Tibial nerve (tissue), 4 donors: ENCODE measurements at places on chromosomes 6 and 20. TPM values are rescaled to one million over a fixed set of nuclear protein-coding genes. Genes with fewer than 3 reads are reported as not detected.

Gene ENTPD6
- total RNA-seq: 114 TPM

Gene LCA5
- total RNA-seq: 15.7 TPM

Gene PI3
- not detected for total RNA-seq

Gene BPI
- not detected for total RNA-seq

Gene PSMB8
- total RNA-seq: 39.0 TPM

Gene PIM1
- total RNA-seq: 6.1 TPM

Gene PPP1R14C
- total RNA-seq: 0.42 TPM

Gene WFDC12
- not detected for total RNA-seq

Gene OTOR
- total RNA-seq: not detected

Gene LY6G5C
- total RNA-seq: 0.84 TPM

Gene TRAPPC3L
- not detected for total RNA-seq

Gene C6orf52
- not detected for total RNA-seq
